ENCODE measurements at places on chromosomes 5 and 9. TPM values are rescaled to one million over a fixed set of nuclear protein-coding genes. Genes with fewer than 3 reads are reported as not detected.
A peak's percentile ranks its signal among the peaks of the same experiment; 100 is the strongest.

- no peak overlapping the region for H3K4me3 ChIP-seq
- H3K4me1 ChIP-seq: no peaks in the 10 kb centered on the region
- DNase-seq: no peak
Observed at GRCh38 chr9:80699511-80699998, 989.8 kb downstream of the TLE1 start.

- peaks cover 12% of the 10 kb centered on the region for H3K4me1 ChIP-seq
- H3K27me3 ChIP-seq: no peaks in the 10 kb centered on the region
- H3K4me3 ChIP-seq: no peak overlapping the region
- no peaks in the 10 kb centered on the region for H3K36me3 ChIP-seq
Observed at GRCh38 chr9:94812343-94812742, 85.8 kb downstream of the AOPEP start.

DNA sequence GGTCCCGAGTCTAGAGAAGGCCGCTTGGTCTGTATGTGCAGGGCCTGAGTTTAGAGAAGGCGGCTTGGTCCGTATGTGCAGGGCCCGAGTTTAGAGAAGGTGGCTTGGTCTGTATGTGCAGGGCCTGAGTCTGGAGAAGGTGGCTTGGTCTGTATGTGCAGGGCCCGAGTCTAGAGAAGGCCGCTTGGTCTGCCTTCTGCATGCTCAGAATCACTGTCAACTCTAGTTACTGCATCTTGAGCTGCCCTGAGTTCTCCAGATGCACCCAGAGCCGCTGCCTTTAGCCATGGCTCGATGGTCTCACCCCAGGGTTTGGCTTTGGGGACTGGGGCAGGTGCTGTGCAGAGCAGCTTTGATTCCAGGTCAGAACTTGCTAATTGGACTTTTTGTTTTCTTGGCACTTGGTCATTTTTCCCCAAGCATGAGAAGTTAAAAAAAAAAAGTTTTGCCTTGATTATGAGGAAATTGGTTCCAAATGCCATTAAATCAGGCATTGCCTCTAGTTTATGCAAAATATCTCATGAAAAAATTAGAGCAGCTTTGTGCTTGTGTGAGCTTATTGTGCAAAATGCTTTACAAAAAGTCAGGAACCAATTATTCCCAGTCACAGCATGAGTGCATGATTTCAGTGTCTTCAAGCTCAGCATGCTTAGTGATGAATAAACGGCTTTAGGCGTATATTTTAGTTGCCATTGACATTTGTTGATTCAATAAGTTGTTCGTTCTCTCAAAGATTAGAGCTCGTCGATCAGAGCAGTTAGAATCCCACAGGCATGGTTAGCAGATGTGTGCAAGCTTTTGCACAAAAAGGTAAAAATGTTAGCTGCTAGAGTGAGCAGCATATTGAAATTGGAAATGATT, 25.4 kb upstream of the EXOC3 start:
- peaks cover 6% of the 10 kb centered on the region for H3K4me1 ChIP-seq
- H3K27ac ChIP-seq: no peak overlapping the region
- H3K36me3 ChIP-seq: no peaks in the 10 kb centered on the region
- no peak overlapping the region for H3K4me3 ChIP-seq

DNA sequence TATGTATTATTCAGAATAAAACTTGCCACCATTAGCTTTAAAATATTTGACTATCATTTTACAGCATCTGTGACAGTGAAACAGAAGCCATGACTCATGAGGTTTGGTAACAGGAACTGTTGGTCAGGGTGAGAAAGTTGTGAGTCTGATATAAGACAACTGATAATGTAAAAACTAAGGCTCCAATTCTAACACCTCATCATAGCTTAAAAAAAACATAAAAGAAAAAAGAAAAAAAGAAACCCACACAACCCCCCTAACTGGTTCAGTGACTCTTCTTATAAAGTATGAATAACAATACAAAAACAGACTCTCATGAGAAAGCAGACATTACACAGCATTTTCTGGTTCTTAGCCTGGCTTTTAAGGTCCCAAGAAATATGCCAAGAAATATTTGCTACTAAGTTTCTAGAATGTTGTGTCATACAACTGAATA, 85.8 kb downstream of the MRPS27 start:
- H3K27ac ChIP-seq: no peak overlapping the region
- H3K36me3 ChIP-seq: peaks cover 30% of the 10 kb centered on the region
- H3K27me3 ChIP-seq: no peaks in the 10 kb centered on the region
- no peak for DNase-seq
- no peak overlapping the region for H3K4me3 ChIP-seq

- DNase-seq: no peak
- no peaks in the 10 kb centered on the region for H3K27me3 ChIP-seq
- peak overlapping the region; percentile 92 for H3K27ac ChIP-seq
- H3K4me3 ChIP-seq: peak overlapping the region; percentile 92
- H3K4me1 ChIP-seq: peaks cover 9% of the 10 kb centered on the region
Observed at GRCh38 chr5:131262953-131263541, 806 bp upstream of the CDC42SE2 start.

DNA sequence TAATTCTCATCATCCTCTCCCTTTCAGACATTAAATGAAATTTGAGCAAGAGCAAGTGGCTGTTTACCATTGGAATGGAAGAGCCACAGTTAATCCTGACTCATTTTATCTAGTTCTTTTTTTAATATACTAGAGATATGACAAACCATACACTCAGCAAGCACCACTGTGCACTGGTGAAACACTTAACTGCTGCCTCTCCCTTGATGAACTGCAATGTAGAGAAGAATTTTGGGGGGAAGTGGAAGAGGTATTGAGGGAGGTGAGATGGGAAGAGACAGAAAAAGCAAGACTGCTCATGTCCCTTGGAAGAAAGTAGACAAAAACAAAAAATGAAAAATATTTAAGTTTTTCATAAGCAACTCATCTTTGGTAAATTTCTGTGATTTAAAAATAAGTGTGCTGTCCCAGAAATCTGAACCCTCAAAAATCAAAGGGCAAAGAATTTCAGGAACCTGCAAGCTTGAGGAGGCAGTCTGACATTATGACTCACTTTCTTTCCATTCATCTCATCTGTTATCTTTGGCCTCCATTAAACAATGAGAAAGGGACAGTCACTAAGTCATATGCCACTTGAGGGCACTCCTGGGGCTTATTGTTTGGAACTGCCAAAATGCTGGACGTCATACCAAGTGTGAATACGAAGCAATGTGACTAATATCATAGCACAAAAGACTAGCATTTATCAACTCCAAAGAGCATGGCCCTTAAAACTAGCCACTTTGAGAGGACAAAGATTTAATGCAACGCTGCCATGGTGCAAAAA, 566.8 kb upstream of the DMAC1 start:
- no peaks in the 10 kb centered on the region for H3K27me3 ChIP-seq
- no peak for DNase-seq
- no peaks in the 10 kb centered on the region for H3K4me1 ChIP-seq
- no peaks in the 10 kb centered on the region for H3K36me3 ChIP-seq

DNA sequence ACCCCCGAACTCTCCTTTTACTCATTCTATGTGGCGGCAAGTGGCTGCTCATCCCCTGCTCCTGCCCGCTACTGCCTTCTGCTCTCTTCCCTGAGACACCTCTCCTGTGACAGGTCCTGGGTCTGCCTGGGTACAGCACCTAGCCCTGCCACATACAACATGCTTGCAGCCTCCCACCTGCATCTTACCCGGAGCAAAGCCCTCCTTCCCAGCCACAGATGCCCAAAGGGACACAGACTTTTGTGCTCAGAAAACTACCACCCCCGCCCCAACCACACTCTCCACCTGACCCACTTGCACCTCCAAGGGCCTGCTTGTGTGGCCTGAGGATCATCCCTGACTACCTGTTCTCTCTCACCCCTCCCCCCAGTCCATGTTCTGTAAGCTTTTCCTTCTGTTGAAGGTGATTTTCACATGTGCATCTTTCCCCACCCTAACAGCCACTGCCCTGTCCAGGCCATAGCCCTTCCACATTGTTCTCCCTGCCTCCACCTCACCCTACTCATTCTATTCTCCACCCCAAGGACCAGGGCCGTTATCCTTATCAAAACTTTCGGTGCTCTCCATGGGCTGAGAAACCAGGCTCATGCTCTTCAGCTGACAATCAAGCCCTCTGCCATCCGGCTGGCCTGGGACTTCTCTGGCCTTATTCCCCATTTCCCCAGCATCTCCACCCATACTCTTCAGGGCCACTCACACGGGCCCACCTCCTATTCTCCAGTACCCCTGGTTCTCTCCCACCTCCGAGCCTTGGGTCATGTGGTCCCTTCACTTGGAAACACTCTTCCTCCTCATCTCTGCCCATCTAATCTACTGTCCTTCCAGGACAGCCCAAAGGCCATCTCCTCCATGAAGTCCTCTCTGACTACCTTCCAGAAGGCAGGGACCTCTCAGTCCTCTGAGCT, 46.4 kb upstream of the ALDH1B1 start:
- no peak overlapping the region for H3K27ac ChIP-seq
- DNase-seq: no peak
- no peaks in the 10 kb centered on the region for H3K27me3 ChIP-seq
- no peaks in the 10 kb centered on the region for H3K4me1 ChIP-seq

DNA sequence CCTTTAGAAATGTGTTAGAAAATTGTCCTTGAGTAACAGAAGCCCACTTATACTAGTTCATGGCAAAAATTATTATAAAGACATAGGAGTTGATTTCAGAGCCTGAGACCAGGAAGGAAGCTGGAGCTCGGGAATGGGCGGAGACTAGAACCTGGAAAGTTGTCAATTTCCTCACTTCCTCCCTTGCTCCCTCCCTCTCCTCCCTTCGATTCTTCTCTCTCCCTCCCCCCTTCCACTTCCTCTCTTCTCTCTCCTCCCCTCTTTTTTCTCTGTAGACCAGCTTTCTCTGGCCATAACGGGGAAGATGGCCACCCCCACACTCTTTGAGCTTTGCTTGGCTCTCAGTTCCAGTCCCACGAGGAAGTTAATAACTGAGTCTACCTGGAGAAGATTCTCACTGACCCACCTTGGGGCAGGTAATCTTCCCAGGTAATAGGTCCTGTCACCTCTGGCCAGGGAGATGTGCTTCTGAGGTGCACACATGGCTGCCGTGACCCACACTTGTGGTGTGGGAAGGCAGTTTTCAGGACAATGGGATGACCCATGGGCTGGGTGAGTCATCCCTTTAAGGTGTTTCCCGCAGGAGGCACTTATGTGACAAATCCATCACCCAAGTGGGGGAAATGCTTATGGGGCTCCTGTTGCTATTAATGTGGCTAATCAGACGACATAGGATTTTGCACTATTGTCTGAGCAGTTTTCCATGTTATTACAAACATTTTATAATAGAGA, 78.7 kb downstream of the HSPA4 start:
- no peak overlapping the region for H3K27ac ChIP-seq
- H3K36me3 ChIP-seq: no peaks in the 10 kb centered on the region
- H3K4me1 ChIP-seq: no peaks in the 10 kb centered on the region
- no peaks in the 10 kb centered on the region for H3K27me3 ChIP-seq
- DNase-seq: no peak

- H3K27me3 ChIP-seq: no peaks in the 10 kb centered on the region
- no peak overlapping the region for H3K4me3 ChIP-seq
- H3K4me1 ChIP-seq: no peaks in the 10 kb centered on the region
Observed at GRCh38 chr9:14895806-14896205, 14.4 kb downstream of the FREM1 start.

- no peak for DNase-seq
- H3K36me3 ChIP-seq: no peaks in the 10 kb centered on the region
- H3K4me1 ChIP-seq: no peaks in the 10 kb centered on the region
- no peak overlapping the region for H3K27ac ChIP-seq
- H3K27me3 ChIP-seq: no peaks in the 10 kb centered on the region
Observed at GRCh38 chr5:72071906-72072305, 35.4 kb upstream of the MAP1B start.

DNA sequence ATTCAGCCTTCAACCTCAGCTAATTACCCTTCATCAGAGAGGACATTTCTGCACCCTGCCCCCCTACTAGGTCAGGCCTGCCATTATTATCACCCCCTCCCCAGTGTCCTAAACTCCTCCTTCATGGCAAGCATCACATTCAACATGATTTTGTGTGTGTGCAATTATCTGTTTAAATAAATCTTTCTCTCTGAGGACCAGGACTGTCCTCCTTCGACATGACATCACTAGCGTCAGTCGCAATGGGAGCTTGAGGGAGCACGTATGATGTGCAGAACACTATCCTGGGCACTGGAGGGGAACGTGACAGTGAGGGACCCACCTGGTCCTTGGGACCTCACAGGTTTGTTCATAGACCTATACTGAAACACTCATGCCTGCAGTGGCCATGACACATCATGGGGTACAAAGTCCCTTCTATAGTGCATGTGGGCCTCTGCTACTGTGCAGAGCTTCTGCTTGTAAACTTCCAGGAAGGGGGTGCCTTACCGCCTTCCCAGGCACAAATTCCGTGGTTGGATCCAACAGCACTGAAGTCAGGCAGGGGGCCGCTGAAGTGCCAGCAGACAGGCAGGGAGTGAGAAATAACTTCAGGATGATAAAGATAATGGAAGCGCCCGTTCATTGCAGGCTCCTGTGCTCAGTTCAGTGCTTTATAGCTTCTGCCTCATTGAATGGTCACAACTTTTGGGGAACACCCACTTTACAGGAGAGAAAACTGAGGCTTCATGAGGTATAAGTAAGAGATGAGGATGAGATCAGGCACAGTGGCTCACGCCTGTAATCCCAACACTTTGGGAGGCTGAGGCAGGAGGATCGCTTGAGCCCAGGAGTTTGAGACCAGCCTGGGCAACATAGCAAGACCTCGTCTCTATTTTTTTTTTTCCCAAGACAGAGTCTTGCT, 36.0 kb upstream of the STXBP1 start:
- H3K27me3 ChIP-seq: no peaks in the 10 kb centered on the region
- H3K27ac ChIP-seq: no peak overlapping the region
- DNase-seq: no peak

DNA sequence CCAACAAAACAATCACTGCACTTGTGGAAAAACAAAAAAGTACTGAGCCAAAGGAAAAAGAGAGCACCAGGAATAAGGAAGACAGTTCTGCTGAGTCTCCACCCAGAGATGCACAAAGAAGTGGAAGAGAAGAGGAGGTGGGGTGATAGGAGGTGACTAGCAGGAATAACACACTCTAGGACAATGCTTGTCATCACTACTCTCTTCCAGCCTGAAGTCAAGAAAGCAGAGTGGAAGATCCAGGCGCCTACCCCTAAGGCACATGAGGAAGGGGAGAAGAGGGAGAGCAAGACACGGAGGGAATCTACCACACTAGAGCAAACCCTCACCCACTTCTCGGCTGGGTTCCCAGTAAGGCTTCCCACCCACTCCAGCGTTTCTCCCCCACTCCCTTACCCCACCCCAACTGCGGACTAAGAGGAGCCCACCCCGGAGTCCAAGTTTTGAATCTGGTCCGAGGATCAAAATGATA, 1.7 kb downstream of the SLIT3 start:
- H3K36me3 ChIP-seq: no peaks in the 10 kb centered on the region
- H3K27ac ChIP-seq: peak overlapping the region; percentile 74
- peak overlapping the region; percentile 53 for H3K4me3 ChIP-seq
- no peak for DNase-seq
- H3K27me3 ChIP-seq: peaks cover 34% of the 10 kb centered on the region

GRCh38 chr5:159096924-159097783, 2.6 kb downstream of the EBF1 start:
- H3K27ac ChIP-seq: peak overlapping the region; percentile 67
- H3K36me3 ChIP-seq: no peaks in the 10 kb centered on the region
- H3K27me3 ChIP-seq: peaks cover 51% of the 10 kb centered on the region
- H3K4me3 ChIP-seq: peak overlapping the region; percentile 55
- H3K4me1 ChIP-seq: peaks cover 17% of the 10 kb centered on the region
- DNase-seq: no peak

Gene CNTNAP3
- 5.2 TPM for total RNA-seq

Gene ACTBL2
- total RNA-seq: not detected

Gene TAF11L13
- not detected for total RNA-seq

Gene IL3
- not detected for total RNA-seq

Gene FOXD4
- total RNA-seq: 0.75 TPM

Gene PCDHB8
- 2.4 TPM for total RNA-seq

Gene CARTPT
- total RNA-seq: not detected

Gene SIGMAR1
- total RNA-seq: 40.5 TPM

Gene FIBCD1
- total RNA-seq: 2.7 TPM

Gene POU4F3
- total RNA-seq: not detected

Measured in upper lobe of right lung (tissue), 1 donor.